ENCODE measurements at places on chromosomes 1 and 21. TPM values are rescaled to one million over a fixed set of nuclear protein-coding genes. Genes with fewer than 3 reads are reported as not detected.
A peak's percentile ranks its signal among the peaks of the same experiment; 100 is the strongest.

GRCh38 chr1:224375059-224375458 is 18.4 kb downstream of the CNIH4 start:
- no peak for DNase-seq

DNA sequence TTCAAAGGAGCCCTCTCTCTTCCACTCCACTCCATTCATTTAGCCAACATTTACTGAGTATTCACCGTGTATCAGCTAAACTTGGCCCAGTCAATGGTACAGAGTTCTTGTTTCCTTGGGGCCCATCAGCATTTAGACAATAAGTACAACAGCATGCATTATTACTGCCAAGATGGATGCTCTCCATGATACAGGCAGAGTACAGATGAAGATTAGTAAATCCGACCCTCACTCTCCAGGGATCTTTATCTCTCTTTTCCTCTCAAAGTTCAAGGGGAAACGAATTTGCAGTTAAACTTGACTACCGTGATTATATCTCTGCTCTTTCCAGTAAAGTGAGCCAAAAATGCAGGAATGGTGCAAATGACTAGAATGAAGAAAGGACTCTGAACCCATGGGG is 184.6 kb upstream of the DUSP10 start:
- no peak for DNase-seq

- no peak for DNase-seq
These were observed 207.1 kb upstream of the DEPDC1 start for GRCh38 chr1:68703921-68704354.

DNA sequence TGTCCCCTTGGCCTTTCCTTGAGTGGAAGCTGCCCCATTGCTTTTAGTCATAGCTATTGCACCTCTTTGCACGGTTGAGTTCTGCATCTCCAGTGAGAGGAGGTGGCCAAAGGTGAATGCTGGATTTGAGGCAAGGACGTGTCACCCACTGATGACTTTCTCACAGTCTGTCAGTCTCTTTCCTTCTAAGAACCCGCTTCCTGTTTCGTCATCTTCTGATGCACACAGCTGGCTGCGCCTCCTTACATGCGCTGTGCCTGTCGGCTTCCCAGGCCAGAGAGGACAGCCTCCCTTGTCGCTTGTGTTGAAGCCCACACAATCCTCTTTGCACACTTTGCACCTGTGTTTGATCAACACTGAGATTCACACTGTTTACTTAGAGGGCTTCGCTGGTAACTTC is 41.8 kb upstream of the PWP2 start:
- DNase-seq: no peak

DNA sequence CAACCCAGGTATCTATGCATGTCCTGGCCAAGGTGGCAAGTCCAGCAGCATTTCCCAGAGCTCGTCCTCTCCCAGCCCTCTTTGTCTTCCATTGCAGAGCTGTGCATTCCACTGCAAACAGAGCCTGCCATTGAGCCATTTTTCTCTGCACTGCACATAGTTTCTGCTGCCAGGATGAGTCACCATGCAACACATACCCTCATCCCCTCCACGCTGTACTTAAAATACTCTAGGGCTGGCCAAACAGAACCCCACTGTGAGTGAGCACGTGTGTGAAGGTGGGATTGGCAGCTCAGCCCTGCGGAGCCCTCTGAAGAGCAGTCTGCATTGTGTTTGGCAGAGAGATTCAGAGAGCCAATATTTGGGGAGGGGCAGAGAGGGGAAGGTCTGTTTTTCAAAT is 3.9 kb upstream of the ATP1B1 start:
- DNase-seq: no peak

SUSD4 gene
- 3.6 TPM for total RNA-seq

HPDL gene
- 60.7 TPM for total RNA-seq

DNA sequence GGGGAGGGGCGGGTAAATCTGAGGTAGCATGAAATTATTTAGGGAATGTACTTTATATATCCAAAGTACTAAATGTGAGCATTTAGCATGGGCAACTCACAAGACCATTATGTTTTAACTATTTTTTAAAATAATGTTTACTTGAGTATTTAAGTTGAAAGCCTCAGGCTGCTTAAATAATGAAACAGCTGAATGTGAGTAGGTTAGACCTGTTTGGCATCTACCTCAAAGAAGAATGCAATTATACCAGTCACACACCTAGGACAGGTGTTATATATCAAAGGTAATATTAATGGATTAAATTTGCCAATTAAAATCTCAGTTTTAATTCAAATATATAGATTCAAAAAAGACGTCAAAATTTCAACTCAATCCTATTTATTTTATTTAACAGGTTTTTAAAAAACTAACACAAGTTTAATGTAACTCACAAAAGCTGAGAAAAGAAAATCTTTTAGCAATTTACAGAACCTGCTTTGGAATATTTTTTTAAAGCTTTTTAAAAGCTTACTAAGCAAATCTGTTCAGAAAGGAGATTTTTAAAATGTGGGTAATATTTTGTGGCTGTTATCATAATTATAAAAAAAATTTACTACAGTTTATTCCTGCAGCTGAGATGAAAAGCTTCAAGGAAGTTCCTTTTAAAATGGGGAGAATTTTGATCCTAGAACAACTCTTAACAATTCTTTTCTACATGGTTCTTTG is 104.6 kb upstream of the LBR start:
- no peak for DNase-seq

- peak; percentile 12 for DNase-seq
These were observed 210.3 kb upstream of the USP24 start for GRCh38 chr1:55425310-55425930.

DNA sequence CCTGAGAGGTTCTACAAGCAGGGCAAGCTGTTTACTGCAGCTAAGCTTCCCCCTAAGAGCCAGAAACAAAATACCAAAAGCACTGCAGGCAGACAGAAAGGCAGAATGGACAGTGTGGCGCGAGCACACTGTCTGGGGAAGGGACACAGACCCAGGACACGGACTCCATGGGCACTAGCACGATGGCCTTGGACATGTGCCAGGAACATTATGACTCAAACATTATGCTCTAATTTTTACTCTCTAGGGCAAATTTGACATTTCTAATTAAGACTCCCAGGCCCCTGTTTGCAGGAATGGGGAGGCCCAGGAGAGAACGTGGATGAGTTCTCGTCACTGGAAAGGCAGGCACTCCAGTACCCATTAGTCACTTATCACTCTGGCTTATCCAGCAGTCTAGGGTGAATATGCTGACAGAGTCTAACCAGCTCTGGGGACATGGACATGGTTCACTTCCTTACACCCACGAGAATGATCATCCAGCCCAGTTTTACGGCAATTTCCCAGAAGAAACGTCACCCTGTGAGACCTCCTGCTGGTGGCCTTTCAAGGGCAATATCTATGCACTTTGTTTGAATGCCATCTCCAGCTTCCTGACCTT is 45.1 kb downstream of the CAPN8 start:
- DNase-seq: no peak

GRCh38 chr1:27118440-27118689 is 36.6 kb downstream of the SLC9A1 start:
- no peak for DNase-seq

GRCh38 chr21:27077501-27077900 is 110.6 kb upstream of the ADAMTS5 start:
- DNase-seq: no peak

GRCh38 chr1:172544481-172545104 is 11.6 kb downstream of the SUCO start:
- DNase-seq: no peak

GRCh38 chr1:90561911-90562310 is 155.2 kb downstream of the BARHL2 start:
- peak; percentile 87 for DNase-seq

- no peak for DNase-seq
These were observed 200.0 kb downstream of the KCNK2 start for GRCh38 chr1:215282557-215282956.

DNA sequence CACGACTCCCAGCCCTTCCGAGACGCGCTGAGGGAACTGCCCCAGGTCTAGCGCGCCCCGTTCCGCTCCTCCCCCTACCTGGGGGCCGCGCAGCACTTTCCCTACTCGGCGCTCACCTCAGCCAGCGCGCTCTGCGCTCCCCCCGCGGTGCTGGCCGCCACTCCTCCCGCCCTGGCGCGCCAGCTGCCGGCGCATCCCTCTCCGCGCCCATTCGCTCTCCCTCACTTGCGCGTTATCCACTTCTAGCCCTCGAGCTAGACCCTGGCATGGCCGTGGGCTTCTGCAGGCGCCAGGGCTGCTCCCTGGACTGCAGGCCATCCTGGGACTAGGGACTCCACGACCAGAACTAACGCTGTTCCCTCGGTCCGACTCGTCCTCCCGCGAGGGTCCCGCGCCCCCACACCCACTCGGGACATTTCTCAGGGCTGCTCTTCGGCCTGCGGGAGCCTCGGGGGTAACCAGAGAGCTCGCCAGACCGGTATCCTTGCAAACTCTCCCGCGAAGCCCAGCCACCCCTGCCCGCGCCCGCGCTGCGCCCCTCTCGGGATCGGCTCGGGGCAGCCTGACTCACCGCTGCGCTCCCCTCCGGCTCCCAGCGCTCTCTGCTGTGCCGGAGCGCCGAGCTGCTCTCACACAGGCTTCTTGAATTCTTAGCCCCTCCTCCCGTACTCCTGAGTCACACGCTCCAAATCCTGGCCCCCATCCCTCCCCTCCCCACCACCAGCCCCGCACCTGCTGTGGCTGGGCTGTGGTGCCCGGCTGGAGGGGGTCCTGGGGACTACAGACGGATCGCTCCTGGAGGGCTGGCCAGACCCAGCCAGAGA is at the start of gene NGF:
Gene NGF (minus strand): TSS at position 617 of the 824 bp plus-strand sequence. CDS start 51,454 bp downstream, outside the sequence.
- peak; percentile 86 for DNase-seq

DNA sequence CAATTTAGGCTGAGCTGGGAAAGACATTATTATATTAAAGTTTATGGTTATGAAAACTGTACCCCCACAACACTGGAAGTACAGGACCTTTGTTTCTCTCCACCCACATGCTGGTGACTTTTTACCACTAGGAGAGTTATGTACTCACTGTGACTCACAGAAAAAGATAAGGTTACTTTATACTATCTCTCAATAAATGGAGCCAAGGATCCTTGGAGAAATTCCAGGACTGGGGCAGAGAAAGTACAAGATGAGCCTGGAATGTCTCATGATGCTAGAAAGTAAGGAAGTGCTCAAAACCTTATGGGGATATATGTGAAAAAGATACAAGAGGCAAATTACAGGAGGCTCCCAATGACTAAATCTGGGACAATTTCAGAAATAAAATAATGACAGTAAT is 63.9 kb upstream of the C1orf105 start:
- DNase-seq: no peak
